ENCODE measurements at places on chromosomes 2 and 18.

DNA sequence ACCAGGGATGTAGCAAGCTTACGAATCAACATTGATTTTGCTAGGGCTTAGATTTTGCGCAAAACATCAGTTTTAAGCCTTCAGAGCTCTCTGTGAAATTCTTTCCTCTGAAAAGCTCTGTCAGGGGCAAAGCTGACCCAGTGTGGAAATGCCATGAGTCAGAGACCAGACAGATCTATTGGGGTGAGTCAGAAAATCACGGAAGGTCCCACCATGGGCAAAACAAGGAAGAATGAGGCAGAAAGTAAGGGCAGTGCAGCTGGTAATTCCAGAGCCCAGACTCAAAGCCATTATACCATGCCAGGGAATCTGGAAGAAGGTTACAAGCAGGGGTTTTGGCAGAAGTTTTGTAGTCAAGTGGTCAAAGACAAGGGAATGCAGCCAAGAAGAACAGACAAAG is 256.6 kb upstream of the CTAGE1 start:
- no peak for DNase-seq

DNA sequence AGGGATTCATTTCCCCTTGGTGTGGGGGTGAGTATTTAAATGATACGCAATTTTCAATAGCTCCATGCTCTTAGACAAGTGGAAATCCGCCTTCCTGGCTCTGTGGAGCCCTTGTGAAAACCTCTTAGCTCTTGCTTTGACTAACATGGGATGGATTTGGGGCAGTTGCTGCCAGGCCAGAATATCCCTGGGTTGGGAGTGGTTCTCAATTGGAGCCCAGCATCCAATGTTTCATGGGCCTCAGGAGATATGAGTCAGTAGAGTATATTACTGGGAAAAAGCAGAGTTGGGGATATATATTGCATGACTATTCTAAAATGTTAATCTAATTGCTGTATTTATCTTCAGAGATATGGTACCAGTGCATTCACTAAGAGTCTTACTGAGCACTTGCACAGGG is 104.4 kb upstream of the IL1R2 start:
- no peak for DNase-seq

GRCh38 chr18:73660931-73661856 is 486.4 kb downstream of the FBXO15 start:
- no peak for DNase-seq

DNA sequence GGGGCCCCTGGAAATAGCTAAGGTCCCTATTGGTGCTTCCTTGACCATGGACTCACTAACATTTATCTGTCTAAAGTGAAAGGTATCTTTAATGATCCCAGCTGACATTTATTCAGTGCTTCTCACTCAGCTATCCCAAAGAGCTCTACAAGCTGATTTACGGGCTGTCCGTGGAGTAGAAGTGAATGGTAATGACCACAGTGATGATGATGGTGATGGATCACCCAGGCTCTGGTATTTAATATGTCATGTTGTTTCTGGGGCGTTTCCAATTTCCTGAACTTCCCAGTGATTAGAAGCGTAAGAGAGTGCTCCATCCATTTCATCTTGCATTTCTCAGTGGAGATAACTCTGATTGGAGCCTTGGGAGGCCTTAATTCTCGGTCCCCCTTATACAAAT is 304.3 kb downstream of the HRH4 start:
- DNase-seq, result no peak

DNA sequence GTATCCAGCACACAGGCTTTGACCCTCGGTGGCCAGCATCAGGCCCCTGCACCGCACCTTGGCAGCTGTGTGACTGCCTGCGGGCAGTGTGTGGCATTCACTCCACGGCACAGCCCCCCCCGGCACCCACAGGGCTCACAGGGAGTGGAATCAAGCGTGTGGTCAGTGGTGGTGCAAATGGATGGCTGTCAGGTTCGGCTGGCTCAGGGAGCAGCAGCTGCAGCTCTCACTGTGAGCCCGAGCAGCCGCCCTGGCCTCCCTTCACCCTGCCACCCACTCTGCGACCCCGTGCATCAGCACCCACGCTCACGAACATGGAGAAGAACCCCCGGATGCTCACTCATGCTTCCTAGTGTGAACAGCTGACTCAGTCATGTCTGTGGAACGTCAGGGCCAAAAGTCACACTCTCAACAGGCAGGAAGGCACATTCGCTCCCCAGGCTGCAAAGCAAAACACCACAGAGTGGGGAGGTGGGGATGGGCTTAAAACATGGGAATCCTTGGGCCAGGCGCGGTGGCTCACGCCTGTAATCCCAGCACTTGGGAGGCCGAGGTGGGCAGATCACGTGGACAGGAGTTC is 41.5 kb upstream of the GPC1 start:
- no peak for DNase-seq

- DNase-seq, result no peak
Measured at GRCh38 chr2:805664-806063, 128.5 kb upstream of the TMEM18 start.
